Activated T-cell treated with anti-CD3 and anti-CD28 coated beads, Interleukin-2, amount 50 U/mL, for 24 hours (primary cell): ENCODE measurements at places on chromosomes 5 and 9.

DNA sequence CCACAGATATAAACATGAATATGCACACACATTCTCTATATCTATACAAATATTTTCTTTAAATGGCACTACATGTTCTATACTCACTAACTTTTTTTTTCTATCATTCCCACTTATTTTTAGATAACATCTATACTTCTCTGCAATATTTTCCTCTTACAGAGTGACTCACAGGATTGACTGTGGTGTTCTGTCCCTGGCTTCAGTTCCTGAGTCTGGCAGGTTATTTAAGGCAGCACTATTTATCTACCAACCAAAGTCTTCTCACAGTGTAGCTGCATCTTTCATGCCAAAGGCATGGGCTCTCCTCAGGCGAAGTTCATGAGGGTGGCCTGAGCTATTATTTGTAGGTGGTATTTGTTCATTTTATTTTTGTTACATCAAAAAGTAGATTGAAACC is 409.0 kb downstream of the PRR16 start:
- H3K36me3 ChIP-seq = no peaks in the 10 kb centered on the region
- no peaks in the 10 kb centered on the region for H3K4me1 ChIP-seq
- no peak overlapping the region for H3K27ac ChIP-seq
- H3K27me3 ChIP-seq = no peaks in the 10 kb centered on the region
- H3K4me3 ChIP-seq = no peak overlapping the region
- no peak for DNase-seq

DNA sequence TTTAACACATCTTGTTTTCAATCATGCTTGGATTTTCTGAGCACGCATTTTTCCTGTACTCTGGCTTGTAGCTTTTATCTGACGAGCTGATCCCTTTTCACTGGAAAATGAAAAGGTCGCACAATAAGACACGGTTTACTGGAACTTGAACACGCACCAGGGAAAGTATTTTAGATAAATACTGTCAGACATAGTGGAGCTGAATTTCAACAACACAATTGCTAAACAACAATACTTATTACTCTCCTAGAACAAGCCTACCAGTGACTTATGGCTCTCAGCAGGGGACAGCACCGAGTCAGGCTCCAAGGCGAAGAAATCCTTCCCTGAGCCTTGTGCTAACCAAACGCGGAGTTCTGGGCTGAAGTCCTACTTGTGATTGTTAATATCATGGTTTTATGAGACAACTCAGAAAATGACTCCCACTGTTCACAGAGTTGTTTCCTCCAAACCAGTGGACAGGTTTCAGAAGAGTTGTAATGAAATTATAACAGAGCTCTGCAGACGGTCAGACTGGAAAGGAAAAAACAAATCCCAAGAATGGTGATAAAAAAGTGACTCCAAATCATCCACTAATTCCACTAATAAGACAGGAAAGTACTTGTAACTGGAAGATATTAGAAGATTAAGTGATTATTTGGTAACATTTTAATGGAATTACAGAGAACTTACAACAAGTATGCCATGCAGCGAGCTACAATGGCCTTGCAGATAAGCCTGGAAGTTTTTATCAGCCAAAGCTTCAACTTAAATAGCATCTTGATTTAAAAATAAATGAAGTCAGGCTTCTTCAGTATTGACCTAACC is 359.6 kb downstream of the EBF1 start:
- H3K4me3 ChIP-seq = no peak overlapping the region
- peaks cover 10% of the 10 kb centered on the region for H3K27me3 ChIP-seq
- no peaks in the 10 kb centered on the region for H3K36me3 ChIP-seq
- H3K4me1 ChIP-seq = no peaks in the 10 kb centered on the region
- no peak overlapping the region for H3K27ac ChIP-seq

DNA sequence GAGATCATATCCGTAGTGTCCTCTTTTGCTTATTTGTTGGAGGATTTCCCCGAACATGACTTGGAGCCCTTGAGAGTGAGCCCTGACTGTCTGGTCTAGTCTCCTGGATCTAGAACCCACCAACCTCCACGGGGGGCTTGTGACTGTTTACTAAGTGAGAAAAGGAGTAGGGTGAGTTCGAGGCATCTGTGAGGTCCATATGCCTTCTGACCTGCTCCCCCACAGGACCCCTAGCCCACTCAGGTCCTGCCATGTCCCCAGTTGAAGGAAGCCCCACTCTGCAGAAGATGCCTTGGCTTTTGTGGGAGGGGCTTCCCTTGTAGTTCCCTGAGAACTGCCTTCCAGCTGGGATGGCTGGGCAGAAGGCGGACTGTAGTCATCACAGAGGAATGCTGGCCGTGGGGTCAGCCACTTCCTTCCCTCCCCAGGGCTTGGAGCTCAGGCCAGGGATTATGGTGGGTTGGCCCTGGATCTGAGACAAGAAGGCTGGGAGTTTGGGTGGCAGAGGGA is 7.0 kb upstream of the IRF1 start:
- H3K27me3 ChIP-seq = no peaks in the 10 kb centered on the region
- peak overlapping the region; percentile 88 for H3K4me3 ChIP-seq
- DNase-seq = peak; percentile 45
- peak overlapping the region; percentile 99 for H3K27ac ChIP-seq
- H3K4me1 ChIP-seq = peaks cover 70% of the 10 kb centered on the region

DNA sequence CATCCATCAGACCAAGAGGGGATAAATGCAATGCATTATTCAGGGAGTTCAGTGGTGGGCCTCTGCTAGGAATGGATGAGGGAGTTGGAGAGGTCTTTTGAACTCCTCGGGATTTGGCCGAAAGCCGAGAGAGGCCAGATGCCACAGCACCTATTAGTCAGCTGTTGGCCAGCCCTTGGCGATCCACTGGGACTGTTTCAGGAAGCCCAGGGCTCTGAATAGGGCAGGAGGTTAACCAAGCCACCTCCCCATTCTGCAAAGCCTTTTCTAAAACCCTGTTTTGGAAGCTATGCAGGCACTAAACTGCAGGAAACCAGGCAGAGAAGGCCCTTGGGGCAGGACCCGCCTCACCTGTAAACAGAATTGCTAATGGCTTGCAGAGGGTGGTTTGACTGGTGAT is 37.8 kb downstream of the ASTN2 start:
- no peak overlapping the region for H3K27ac ChIP-seq
- no peaks in the 10 kb centered on the region for H3K4me1 ChIP-seq
- H3K36me3 ChIP-seq = no peaks in the 10 kb centered on the region
- H3K4me3 ChIP-seq = no peak overlapping the region
- no peak for DNase-seq
- H3K27me3 ChIP-seq = no peaks in the 10 kb centered on the region

GRCh38 chr9:118362596-118362995 is 658.4 kb downstream of the TLR4 start:
- H3K27me3 ChIP-seq = no peaks in the 10 kb centered on the region
- H3K36me3 ChIP-seq = no peaks in the 10 kb centered on the region
- H3K27ac ChIP-seq = no peak overlapping the region
- no peak overlapping the region for H3K4me3 ChIP-seq

GRCh38 chr5:166582416-166582815 is 1709.0 kb upstream of the WWC1 start:
- H3K27ac ChIP-seq = no peak overlapping the region
- no peaks in the 10 kb centered on the region for H3K27me3 ChIP-seq
- H3K4me3 ChIP-seq = no peak overlapping the region
- no peaks in the 10 kb centered on the region for H3K36me3 ChIP-seq

GRCh38 chr9:36191290-36191645 is 547 bp downstream of the CLTA start:
- peak overlapping the region; percentile 96 for H3K4me3 ChIP-seq
- no peak for DNase-seq
- H3K27me3 ChIP-seq = peaks cover 3% of the 10 kb centered on the region
- H3K27ac ChIP-seq = peak overlapping the region; percentile 94
- peaks cover 48% of the 10 kb centered on the region for H3K36me3 ChIP-seq

GRCh38 chr5:169805527-169805934 is 168.5 kb downstream of the DOCK2 start:
- H3K4me1 ChIP-seq = peaks cover 56% of the 10 kb centered on the region
- H3K27ac ChIP-seq = peak overlapping the region; percentile 96
- peaks cover 92% of the 10 kb centered on the region for H3K36me3 ChIP-seq
- H3K4me3 ChIP-seq = peak overlapping the region; percentile 54
- DNase-seq = peak; percentile 66
- H3K27me3 ChIP-seq = no peaks in the 10 kb centered on the region

DNA sequence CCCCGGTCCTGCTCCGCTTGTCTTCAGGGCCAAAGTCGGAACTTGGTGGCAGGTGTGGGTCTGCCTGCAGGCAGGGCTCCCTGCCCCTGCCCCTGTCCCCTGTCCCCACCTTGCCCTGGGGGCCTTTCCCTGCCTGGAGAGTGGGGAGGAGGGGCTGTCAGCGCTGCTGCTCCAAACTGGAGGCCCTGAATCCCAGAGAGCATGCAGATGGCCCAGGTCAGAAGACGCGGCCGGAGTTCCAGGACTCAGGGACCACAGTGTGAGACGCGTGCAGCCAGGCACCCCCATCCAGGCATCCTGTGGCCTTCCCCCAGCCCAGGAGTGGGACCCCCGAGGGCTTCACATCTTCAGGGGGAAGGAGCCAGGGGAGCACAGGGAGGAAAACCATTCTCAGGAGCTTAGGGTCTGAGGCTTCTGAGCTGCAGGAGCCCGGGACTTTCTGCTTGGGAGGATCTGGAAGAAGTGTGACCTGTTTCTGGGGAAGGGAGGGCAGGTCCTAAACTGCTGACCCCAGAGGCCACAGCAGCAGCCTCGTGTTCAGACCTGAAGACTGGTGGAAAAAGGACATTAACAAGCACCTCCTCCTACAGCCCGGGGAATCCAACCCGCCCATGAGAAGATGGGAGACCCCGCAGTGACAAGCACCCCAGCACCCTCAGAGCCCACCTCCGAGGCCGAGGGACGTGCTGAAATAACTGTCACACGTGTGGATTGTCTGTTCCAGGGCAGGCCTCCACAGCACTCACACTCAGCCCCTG is 38.0 kb downstream of the RASGEF1C start:
- no peaks in the 10 kb centered on the region for H3K4me1 ChIP-seq
- peaks cover 8% of the 10 kb centered on the region for H3K27me3 ChIP-seq
- H3K4me3 ChIP-seq = no peak overlapping the region
- no peak overlapping the region for H3K27ac ChIP-seq
- H3K36me3 ChIP-seq = no peaks in the 10 kb centered on the region

- peaks cover 43% of the 10 kb centered on the region for H3K4me1 ChIP-seq
- DNase-seq = no peak
Observed at GRCh38 chr5:141633871-141634561, 2.6 kb downstream of the HDAC3 start.

GRCh38 chr5:6790346-6790865 is 77.2 kb downstream of the TENT4A start:
- H3K27me3 ChIP-seq = peaks cover 23% of the 10 kb centered on the region
- H3K36me3 ChIP-seq = no peaks in the 10 kb centered on the region
- H3K27ac ChIP-seq = no peak overlapping the region
- no peak for DNase-seq
- H3K4me3 ChIP-seq = no peak overlapping the region

DNA sequence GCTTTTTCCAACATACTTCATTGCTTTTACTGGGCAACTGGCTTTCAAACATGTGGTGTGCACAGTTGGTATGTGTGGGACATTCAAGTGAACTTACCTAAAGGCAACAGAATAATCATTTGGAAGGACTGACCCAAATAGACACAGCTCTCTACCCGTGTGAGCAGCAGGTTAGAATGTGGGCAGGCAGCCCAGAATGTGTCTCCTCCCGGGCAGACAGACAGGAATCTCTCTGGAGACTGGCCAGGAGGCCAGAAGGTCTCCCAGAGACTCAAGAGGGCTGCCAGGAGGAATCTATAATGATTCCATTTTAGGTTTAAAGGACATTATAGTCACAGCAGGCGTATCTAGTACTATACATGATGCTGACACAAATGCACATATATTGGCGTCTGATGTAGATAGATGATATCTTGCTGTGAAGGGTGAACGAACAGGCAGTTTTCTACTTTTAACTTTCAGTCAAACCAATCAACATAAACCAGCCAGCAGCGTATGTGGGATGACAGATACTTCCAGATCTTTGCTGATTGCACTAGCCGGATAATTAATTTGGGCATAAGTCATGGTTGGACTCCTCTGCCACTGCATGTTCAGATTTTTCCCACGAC is 297.4 kb upstream of the ZNF608 start:
- H3K4me1 ChIP-seq = no peaks in the 10 kb centered on the region
- no peak overlapping the region for H3K27ac ChIP-seq
- H3K27me3 ChIP-seq = no peaks in the 10 kb centered on the region
- no peaks in the 10 kb centered on the region for H3K36me3 ChIP-seq
- no peak for DNase-seq

DNA sequence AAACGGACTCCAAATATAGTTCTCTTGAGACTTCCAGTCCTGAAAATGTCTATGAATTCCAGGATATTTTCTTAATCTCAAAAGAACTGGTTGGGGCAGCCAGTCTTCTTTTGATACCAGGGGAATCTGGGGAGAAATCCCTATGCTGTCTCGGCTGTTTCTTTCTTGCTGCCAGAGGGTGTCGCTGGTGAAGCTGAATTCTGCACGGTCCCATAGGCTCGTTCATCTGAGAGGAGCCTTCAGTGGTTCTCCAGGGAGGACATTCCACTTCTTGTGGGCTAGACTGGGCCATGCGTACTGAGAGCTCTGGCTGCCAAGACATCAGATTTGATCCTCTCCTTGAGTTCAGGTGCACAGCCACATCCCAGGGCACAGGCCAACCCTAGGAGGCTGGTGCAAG is 155.0 kb upstream of the CLINT1 start:
- no peaks in the 10 kb centered on the region for H3K4me1 ChIP-seq
- H3K27me3 ChIP-seq = peaks cover 30% of the 10 kb centered on the region
- no peak overlapping the region for H3K4me3 ChIP-seq
- H3K27ac ChIP-seq = no peak overlapping the region
- no peak for DNase-seq
- no peaks in the 10 kb centered on the region for H3K36me3 ChIP-seq

DNA sequence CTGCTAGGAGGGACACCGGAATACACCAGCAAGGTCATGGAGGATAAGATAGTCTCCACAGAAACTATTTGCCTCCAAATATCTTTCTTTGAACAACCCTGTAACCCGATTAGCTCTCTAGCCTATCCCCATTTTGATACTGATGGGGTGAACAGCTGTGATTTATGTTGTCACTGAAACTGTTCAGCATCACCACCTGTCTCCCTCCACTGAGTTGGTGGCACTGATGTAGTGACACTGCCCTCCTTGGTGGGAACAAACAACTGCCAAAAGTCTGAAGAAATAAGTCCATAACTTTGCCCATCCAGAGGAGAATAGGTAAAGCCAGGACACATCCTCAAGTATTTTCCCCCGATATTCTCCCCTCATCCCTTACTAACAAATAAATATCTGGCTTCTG is 24.3 kb upstream of the KCNV2 start:
- H3K4me3 ChIP-seq = no peak overlapping the region
- no peaks in the 10 kb centered on the region for H3K27me3 ChIP-seq
- DNase-seq = no peak
- H3K36me3 ChIP-seq = peaks cover 2% of the 10 kb centered on the region

DNA sequence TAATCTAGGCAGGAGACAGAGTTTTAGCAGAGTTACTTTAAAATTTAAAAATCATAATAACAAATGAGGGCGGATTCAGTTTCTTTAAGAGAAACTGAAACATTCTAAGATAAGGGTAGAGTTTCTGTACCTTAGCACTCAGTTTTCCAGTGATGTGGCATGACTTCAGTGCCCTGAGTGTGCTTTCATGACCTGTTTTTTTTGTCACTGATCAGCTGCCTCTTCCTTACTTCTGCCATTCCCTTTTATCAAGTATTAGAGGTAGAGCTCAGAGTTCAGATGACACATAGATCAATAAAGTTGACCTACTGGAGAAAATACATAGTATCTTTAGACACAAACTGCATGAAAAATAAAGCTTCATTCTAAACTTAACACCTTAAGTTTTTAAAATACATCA is 82.3 kb downstream of the ERMP1 start:
- peaks cover 61% of the 10 kb centered on the region for H3K36me3 ChIP-seq
- H3K27ac ChIP-seq = no peak overlapping the region
- H3K4me1 ChIP-seq = peaks cover 19% of the 10 kb centered on the region
- no peaks in the 10 kb centered on the region for H3K27me3 ChIP-seq
- no peak overlapping the region for H3K4me3 ChIP-seq

- H3K27ac ChIP-seq = peak overlapping the region; percentile 78
- DNase-seq = peak; percentile 47
- peaks cover 3% of the 10 kb centered on the region for H3K27me3 ChIP-seq
Observed at GRCh38 chr9:37410969-37411785, 11.3 kb upstream of the GRHPR start.
